CD4-positive, alpha-beta T cell treated with Interleukin-15 for 1 hour (primary cell): ENCODE measurements at places on chromosomes 4 and X.

GRCh38 chr4:2666722-2667247 lies 89.4 kb downstream of the TNIP2 start:
- DNase-seq: no peak

DNA sequence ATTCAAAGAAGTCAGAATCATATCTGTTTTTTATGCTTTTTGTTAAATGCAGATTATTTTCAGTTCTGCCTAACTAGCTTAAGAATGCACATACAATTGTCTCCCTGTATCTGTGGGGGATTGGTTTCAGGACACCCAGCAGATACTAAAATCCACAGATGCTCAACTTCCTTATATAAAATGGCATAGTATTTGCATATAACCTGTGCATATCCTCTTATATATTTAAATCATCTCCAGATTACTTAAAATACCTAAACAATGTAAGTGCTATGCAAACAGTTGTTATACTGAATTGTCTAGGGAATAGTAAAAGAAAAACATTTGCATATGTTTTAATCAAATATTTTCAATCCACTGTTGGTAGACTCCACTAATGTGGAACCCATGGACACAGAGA lies 279.4 kb downstream of the TMA16 start:
- no peak for DNase-seq

GRCh38 chr4:11428231-11428898 lies at the start of gene HS3ST1:
Gene HS3ST1, minus strand, starts transcription at chr4:11428894. Its CDS starts 28,889 bp downstream, at chr4:11400005.
- DNase-seq: no peak

- DNase-seq: no peak
Observed at GRCh38 chr4:85243857-85244256, 231.1 kb upstream of the ARHGAP24 start.

- DNase-seq: no peak
Observed at GRCh38 chr4:74665876-74666275, 128.4 kb downstream of the BTC start.

DNA sequence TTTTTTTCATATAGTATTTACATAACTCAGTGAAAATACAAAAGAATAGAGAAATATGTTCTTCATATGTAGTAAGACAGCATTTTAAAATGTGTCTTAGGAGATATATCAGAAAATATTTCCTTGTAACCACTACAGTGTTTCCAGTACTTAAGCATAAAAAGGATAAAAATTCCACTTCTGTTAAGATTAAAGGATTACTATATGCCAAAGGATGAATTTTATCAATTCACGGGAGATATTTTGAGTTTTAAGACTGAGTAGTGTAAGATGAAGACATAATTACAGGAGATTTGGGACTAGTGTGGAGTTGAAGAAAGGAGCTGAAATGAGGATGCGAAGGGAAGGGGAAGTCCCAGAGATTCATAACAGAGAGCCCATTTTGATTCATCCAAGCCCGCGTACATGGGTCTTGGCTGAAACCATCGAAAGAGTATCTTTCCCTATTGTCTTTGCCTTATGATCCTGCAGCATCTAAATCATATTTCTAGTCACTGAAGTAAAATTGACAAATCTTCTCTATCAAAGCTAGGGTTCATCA lies 58.7 kb downstream of the MAD2L1 start:
- no peak for DNase-seq

DNA sequence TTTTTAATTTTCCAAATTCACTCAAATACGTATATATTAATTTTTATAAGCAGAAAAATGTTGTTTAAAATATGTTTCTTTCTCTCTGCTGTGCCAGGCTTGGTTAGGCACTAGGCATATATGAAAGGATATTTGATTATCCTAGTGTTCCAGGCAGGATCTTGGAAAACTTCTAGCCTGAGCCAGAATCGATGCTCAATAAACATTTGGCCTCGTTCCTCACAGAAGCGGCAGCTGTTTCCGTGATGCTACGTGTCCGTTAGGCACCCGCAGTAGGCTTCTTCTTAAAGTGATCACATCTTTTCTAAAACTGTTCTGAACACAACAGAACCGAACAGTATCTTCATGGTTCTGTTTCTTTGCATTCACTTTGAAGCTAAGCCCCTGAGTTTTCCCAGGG lies 50.1 kb upstream of the CRMP1 start:
- DNase-seq: no peak

DNA sequence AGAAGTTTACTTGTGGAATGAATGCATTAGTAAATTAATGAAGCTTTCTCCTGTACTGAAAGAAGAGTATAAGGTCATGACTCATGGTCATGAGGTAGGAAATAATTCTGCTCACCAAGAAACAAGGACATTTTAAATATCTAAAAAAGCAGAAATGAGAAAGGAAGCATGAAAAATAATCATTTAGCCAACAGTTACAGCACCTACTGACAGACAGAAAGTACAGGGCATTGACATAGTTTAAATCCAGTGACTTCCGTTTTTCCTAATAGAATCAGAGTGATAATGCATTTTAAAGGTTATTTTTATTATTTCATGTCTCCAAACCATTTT lies 30.5 kb upstream of the ACSL1 start:
- no peak for DNase-seq

DNA sequence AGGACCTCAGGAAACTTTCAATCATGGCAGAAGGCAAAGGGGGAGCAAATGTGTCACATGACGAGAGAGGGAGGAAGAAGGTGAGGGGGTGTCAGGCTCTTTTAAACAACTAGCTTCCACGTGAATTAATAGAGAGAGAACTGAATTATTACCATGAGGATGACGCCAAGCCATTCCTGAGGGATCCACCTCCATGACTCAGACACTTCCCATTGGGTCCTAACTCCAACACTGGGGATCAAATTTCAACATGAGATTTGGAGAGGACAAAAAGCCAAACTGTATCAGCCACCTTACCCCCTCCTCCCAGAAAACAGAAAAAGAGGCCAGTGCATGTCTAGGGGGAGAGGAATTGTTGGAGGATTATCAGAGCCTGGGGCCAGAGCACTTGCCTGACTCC lies 40.4 kb upstream of the LAS1L start:
- no peak for DNase-seq

GRCh38 chr4:166143227-166143626 lies 270.2 kb downstream of the TLL1 start:
- no peak for DNase-seq

- no peak for DNase-seq
Observed at GRCh38 chr4:74042681-74043080, 4.2 kb upstream of the CXCL3 start.

GRCh38 chrX:128728943-128729342 lies 676.7 kb upstream of the ACTRT1 start:
- no peak for DNase-seq

GRCh38 chr4:124633285-124633941 lies 79.1 kb downstream of the ANKRD50 start:
- DNase-seq: no peak

- no peak for DNase-seq
Observed at GRCh38 chr4:64893205-64893604, 484.0 kb upstream of the TECRL start.

- no peak for DNase-seq
Observed at GRCh38 chr4:99154658-99155342, 10.7 kb upstream of the ADH4 start.

GRCh38 chr4:76644831-76645485 lies 209.9 kb downstream of the SHROOM3 start:
- no peak for DNase-seq

GRCh38 chr4:101356928-101357327 lies 9.6 kb upstream of the PPP3CA start:
- no peak for DNase-seq

- no peak for DNase-seq
Observed at GRCh38 chrX:37942170-37942569, 64.2 kb upstream of the SYTL5 start.

GRCh38 chrX:109623997-109624396 lies 975 bp downstream of the KCNE5 start:
- no peak for DNase-seq

DNA sequence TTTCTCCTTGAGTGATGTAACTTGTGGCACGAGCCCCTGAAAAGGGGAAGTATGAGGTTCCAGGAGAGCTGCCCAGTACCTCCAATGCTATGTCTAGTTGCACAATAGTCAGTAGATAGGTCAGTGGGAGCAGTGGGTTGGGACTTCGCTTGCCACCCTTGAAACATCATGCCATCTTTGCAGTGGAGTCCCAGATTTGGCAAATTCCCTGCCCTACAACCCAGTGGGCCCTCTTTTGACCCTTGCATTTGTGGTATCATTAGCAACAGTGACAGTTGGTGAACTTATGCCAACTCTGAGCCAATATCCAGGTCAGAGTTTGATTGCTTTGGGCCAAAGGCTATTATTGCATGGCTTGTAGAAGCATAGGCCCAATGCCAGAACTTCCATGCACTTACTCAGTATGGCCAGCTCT lies 12.3 kb downstream of the FHL1 start:
- DNase-seq: no peak

DNA sequence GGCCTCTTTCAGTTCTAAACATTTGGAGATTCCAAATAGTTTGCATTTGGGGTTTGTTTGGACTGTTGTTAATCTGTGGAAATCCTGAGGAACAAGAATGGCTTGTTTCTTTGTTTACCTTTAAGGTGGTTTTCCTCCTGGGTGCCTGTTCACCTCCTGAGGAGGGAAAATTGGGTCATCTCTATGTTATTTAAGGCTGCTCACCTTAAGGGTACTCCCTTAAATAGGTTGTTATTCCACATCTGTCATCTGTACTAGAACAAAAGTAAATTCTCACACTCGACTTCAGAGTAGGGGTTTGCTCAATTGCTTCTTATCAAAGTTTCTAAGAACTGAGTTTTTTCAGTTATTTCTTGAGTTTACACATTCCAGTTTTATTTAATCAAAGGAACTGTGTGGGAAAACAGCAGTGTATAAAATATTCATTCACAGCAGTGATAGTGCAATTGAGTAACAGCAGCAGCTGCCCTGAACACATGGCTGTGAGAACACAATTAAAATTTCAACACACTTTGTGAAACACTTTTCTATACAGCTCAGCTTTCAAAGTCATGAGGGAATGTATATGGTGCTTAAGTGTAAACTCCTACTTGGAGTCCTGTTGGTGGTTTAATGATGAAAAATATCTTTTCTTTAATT lies 238.5 kb upstream of the PGRMC2 start:
- no peak for DNase-seq

- DNase-seq: no peak
Observed at GRCh38 chr4:147299205-147299604, 181.7 kb upstream of the EDNRA start.

- DNase-seq: no peak
Observed at GRCh38 chrX:80602036-80602860, 182.0 kb downstream of the TENT5D start.

GRCh38 chrX:120306630-120307029 lies 4.6 kb downstream of the TMEM255A start:
- no peak for DNase-seq

GRCh38 chr4:185666156-185666555 lies 130.8 kb upstream of the PDLIM3 start:
- DNase-seq: no peak

DNA sequence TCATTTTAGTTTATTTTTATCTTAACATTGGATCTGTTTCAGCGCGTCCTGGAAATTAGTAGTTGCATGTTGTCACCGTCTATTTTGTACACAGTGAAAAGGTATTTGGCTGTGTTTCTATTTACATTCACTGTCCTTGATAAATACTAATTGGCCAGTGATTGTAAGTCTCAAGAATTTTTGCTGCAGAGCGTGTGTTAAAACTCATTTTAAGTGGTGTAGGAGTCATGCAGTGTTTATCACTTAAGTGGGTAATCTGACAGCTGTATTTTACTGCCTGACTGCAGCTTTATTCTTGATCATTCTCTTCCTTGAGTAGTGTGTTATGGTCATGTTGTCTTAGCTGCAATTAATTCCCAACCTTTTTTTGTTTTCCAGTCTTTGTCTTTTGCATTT lies 9.8 kb downstream of the GUCY1A1 start:
- DNase-seq: no peak

DNA sequence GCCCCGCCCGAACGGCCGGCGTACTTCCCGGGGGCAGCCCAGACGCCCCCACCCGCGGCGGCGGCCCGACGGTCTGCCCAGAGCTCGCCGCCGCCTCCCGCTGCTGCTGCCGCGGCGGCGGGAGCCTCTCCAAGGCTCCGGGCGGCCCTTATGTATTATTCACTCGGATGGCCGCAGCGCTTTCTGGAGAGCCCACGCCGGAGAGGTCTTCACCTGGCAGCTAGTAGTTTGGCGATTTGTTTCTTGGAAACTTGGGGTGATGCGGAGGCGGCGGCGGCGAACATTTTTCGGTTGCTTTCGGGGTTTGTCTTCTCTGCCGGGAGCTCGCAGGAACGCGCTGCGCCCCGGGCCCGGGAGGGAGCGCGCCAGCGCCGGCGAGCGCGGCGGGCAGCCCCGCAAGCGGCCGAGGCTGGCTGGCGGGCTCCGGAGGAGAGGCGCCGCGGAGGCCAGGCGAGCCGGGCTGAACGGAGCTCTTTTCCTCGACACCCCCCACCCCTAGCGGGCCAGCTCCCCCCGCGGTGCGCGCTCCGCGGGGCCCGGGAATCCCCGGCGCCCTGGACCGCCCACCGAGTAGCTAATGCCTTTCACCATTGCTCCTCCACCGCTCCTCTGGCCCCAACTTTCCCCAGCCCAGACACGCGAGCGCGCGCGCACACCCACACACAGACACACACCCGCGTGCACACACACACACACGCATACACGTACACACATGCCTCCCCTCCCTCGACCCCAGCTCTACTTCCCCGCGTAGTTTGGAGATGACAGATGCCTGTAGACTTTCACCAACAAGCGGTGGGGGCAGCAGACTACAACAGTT lies 113.5 kb downstream of the DHX15 start:
- DNase-seq: no peak

GRCh38 chrX:103250977-103251376 lies 4.0 kb downstream of the TCEAL8 start:
- no peak for DNase-seq

GRCh38 chr4:185693548-185694215 lies 118.3 kb downstream of the SORBS2 start:
- no peak for DNase-seq

GRCh38 chrX:40755291-40756249 lies 20.2 kb upstream of the MED14 start:
- DNase-seq: no peak

- DNase-seq: no peak
Observed at GRCh38 chr4:182324282-182324681, 81.1 kb downstream of the TENM3 start.

- no peak for DNase-seq
Observed at GRCh38 chrX:10555846-10556245, 64.5 kb downstream of the MID1 start.

DNA sequence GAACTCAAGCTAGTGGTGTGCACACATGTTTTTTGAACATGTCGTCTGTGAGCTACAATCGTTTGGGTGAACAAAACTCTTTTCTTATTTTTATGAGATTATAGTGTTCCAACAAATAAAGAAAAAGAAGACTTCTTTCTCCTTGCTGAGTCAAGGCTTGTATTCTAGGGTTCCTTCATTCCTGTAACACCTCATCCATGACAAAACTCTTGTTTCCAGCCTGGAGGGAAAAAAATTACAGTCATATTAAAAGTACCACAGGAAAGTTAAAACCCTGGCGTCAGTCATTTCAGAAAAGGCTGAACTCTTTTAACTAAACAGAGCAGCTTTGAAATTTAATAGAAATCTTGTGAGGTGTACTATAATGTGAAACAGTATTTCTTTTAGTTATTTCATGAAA lies 79.2 kb upstream of the BOD1L1 start:
- no peak for DNase-seq

- no peak for DNase-seq
Observed at GRCh38 chrX:46234775-46235174, 310.4 kb downstream of the ZNF674 start.
